ENCODE measurements at places on chromosomes 11 and 22.

DNA sequence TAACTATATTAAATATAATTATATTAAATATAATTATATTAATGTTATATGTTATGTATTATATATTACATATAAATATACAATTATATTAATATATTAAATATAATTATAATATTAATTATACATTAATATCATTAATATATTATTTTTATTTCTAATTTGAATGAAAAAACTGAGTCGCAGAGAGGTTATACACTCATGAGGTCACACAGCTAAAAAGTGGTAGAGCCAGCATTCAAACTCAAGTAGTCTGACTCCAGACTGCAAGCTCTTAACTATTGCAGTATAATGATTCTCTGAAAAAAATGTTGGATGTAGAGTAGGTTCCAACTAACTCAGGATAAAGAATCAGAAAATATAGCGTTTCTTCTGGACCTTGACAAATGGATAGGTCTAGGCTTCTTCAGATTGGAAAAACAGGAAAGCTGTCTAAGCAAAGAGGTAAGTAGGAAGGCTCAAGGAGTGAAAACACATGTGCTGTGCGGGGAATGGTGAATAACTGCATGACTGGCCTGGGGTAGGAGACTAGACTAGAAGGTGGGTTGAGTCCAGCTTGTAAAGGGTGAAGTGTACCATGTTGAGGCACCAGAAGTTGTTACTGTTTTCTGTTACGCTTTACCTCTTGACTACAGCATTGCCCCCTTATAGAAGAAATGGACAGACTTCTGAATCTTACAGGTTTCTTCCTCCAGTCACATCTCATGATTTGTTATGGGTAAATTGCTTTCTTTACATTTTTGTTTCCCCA is 80.3 kb downstream of the TRIM44 start:
- DNase-seq, result no peak

GRCh38 chr11:61121192-61121831 is 19.0 kb downstream of the CD5 start:
- DNase-seq, result no peak

- no peak for DNase-seq
Observed at GRCh38 chr11:122226810-122227379, 110.9 kb upstream of the BLID start.

- DNase-seq, result no peak
Observed at GRCh38 chr11:75589933-75590332, 27.9 kb downstream of the SERPINH1 start.

GRCh38 chr11:116224154-116224888 is 548.5 kb downstream of the BUD13 start:
- peak; percentile 61 for DNase-seq

DNA sequence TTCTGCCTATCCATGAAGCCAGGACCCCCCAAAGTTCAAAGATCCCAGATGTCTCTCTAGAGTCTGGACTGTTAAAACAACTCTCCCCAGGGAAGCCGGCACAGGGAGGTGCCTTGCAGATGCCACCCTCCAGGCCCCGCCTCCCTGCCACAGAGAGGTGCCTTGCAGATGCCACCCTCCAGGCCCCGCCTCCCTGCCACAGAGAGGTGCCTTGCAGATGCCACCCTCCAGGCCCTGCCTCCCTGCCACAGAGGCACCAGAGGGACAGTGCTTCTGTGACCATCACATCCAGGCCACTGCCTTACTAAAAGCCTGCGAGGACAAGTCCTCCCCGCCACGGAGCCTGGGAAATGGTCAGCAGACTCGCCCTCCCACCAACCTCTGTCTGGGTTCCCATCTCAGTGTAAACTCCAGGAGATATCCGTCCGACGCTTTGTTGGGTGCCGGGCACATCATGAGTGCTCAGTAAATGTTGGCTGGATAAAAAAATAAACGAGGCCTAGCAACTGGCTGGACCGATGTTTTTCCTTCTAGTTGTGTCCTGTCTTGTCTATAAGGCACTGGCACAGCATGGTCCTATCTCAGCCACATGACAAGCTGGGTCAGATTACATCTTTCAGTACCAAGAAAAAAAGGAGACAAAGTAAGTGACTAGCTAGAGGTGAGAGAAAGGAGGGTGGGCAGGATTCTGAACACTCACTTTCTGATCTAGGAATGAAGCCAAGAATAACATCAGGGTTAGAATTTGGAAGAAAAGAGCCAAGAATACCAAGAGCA is 91.2 kb upstream of the CSNK2A3 start:
- no peak for DNase-seq

DNA sequence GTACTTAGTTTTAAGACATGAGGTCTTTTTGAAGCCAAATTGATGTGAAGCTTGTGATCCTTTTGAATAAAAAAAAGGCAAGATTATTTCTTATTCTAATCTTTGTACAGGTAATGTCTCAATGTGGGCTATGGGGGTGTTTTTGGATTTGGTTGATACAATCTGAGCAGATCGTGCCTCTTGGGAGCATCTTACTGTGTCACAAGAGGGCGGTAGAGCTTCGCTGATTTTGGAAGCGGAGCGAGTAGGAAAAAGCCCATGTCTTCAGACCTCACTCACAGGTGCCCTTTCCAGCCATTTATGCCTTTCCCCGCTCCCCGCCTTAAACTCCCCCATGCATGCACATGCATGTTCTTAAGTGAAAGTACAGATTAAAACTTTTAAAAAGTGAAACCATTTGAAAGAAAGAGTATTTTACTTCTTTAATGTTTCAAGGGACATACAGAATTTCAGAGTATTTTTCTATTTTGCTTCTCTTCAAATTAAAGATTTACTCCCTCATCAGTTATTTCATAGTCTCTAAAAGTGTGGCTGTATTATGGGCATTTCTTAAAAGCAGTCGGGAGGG is 18.8 kb downstream of the DDX25 start:
- peak; percentile 71 for DNase-seq

GRCh38 chr11:72239313-72239848 is 4.6 kb downstream of the PHOX2A start:
- peak; percentile 32 for DNase-seq

DNA sequence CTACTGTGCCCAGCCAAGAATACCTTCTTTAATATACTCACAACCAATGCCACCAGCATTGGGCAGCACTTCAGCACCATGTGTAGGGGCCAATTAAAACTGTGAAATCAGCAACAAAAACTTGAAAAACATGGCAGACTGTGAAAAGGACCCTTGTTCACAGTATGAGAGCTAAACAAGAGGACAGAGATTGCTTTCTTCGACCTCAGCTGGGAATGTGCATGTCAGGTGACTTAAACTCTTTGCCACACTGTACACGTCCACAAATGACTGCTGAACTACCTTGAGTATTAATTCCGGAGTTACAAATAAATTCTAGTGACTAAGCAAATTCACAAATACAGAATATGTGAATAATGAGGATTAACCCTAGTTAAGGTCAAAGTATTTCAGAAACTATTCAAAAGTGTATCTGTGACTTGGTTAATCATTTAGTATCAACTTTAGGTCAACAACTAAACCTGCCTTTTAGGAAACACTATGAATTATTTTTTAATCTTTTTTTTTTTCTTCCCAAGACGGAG is 33.0 kb downstream of the DDX6 start:
- no peak for DNase-seq

DNA sequence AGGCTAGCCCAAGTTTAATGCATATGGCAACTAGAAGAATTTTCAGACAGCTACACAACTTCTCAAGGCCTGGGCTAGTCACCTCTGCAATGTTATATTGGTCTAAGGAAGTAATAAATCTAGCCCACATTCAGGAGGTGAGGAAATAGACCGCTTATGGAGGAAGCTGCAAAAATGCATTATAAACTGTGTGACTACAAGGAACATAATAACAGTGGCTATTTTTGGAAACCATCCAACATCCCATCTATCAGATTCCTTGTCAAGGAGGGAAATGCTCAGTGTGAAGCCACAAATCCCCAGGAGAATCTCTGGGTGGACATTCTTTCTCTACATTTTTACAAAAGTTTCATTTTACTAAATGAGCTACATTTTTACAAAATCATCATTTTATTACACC is 76.1 kb downstream of the BBOX1 start:
- no peak for DNase-seq

DNA sequence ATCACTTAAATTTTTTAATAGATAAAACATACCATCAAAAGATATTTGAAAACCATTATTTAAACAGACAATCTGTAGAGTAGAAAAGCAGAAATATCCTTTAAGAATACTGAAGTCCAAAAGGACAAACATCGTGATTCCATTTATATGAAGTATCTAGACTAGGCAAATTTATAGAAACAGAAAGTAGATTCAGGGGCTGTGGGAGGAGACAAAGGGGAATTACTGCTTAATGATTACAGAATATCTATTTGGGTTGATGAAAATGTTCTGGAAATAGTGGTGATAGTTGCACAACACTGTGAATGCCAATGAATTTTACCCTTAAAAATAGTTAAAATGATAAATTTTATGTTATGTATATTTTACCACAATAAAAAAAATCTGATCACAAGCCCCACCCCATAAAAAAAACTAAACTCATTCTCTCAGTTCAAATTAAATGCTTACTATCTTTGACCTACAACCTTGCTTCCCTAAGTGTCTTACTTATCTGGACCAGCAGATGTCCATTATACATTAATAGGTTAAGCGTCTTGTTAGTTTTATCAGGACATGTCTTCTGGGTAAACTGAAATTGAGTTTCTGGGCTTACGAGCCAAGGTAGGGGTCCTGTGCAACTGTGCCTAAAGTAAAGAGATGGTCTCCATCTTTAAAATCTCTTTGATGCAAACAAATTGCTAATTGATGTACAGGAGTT is 86.3 kb downstream of the FCHSD2 start:
- DNase-seq, result peak; percentile 71
